Head of caudate nucleus (tissue), 42 donors: ENCODE measurements at places on chromosomes 13 and 19.

GRCh38 chr19:843180-843835 is 2.5 kb downstream of the PRTN3 start:
- DNase-seq, result no peak

GRCh38 chr13:42279986-42280385 is 8.0 kb downstream of the AKAP11 start:
- no peak for DNase-seq

DNA sequence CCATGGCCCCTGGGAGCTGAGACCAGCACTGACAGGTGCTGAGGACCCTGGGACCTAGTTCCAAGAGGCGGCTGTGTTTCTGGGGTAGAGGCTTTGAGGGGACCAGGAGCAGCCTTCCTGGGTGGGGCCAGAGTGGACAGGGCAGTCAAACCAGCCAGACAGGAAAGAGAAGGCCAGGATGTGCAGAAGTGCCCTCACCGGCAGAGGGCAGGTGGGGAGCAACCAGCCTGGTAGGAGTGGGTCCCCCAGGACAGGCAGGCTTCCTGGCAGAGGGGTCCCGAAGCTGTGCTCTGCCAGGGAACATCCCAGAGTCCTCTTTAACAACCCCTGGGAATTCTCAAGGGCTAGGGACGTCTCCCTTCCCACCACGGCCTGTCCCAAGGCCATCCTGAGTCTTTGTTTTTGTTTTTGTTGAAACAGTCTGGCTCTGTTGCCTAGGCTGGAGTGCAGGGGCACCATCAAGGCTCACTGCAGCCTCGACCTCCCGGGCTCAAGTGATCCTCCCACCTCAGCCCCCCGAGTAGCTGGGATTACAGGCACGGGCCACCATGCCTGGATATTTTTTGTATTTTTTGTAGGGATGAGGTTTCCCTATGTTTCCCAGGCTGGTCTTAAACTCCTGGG is 3.0 kb upstream of the HIPK4 start:
- DNase-seq, result no peak

- DNase-seq, result no peak
Observed at GRCh38 chr13:45596800-45597475, 18.6 kb downstream of the ERICH6B start.

- DNase-seq, result no peak
Observed at GRCh38 chr13:77815330-77815729, 103.3 kb downstream of the EDNRB start.

- DNase-seq, result no peak
Observed at GRCh38 chr13:82480415-82480814, 1401.9 kb downstream of the SLITRK1 start.

GRCh38 chr19:5542665-5543064 is 25.1 kb downstream of the TINCR start:
- no peak for DNase-seq
